ENCODE measurements at places on chromosomes 2 and 18.

GRCh38 chr2:26559556-26559955 is 81.6 kb downstream of the CIB4 start:
- no peak for DNase-seq

- DNase-seq: no peak
Measured at GRCh38 chr2:238423561-238424312, 3.0 kb upstream of the ASB1 start.

DNA sequence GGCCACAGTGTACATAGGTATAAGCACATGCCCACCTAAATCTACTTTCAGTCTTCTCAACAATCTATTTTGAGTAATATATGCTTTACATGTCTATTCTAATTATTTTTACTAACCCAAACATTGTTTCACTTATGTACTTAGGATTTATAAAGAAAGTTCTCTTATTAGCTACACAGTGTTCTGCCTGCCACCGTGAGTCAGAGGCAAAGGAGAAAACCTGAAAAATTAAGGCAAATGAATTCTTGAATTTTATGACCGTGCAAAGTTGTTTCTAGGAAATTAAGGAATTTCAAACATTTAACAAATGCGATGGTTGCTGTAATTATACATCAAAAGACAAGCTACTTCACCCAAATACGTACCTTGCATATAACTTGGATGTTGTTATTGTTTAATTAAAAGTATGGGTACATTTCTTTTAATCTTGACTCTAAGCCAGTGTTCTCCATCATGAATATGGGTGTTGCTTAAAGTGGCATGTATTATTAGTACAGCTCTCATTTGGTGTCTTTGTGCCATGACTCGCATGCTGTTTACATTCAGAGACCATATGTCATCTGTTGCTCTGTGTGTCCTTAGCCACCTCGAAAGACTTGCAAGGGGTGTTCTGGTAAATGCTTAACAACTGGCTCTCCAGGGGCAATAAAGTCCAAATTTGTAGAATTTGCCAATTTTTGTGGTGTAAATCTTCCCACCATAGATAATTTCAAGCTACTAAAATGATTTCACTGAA is 154.3 kb upstream of the FN1 start:
- DNase-seq: no peak

- DNase-seq: no peak
Measured at GRCh38 chr2:219272995-219273394, 6.2 kb upstream of the DNAJB2 start.

- no peak for DNase-seq
Measured at GRCh38 chr2:223760838-223761502, 76.4 kb downstream of the AP1S3 start.

DNA sequence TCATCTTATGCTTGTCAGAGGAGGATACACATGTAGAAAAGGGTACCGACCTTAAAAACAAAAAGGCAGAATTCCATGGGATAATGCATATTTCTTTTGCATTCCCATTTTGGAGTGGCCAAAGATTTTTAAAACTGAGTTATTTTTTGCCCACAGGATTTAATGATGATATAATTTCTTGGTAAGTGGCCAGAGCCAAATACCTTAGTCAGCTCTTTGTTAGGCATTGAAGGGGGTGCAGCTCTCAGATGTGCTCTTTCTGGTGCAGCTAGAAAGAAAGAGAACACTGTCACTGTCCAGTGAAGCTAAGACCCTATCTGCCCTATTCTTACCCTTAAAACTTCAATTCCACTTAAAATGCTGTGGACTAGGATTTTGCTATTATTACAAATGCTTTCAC is 10.8 kb downstream of the COQ10B start:
- no peak for DNase-seq

- DNase-seq: no peak
Measured at GRCh38 chr2:150209746-150210145, 277.7 kb downstream of the RND3 start.

DNA sequence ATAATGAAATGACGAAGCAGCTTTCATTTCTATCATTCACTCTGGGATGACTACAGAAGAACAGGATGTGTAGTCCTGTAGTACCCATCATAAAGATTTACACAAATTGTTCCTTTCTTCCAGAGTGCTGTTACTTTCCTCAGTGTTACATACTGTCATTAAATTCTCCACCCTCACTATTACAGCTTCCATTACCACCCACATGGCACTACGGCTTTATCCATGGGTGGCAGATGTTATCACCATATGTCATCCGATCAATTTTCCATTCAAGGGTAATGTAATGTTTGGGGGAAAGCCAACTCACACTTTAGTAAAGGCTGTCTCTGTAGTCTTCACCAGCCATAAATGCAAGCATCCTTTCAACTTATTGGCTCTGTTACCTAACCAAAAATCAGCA is 7.1 kb upstream of the CSRNP3 start:
- DNase-seq: no peak

GRCh38 chr2:34102339-34102738 is 503.2 kb upstream of the FAM98A start:
- DNase-seq: no peak

Measured in posterior cingulate gyrus (tissue), 11 donors.